ENCODE measurements at places on chromosomes 12 and 14. TPM values are rescaled to one million over a fixed set of nuclear protein-coding genes. Genes with fewer than 3 reads are reported as not detected.

SYNDIG1L gene
- 0.25 TPM for total RNA-seq

LMO3 gene
- 1.8 TPM for total RNA-seq

DNA sequence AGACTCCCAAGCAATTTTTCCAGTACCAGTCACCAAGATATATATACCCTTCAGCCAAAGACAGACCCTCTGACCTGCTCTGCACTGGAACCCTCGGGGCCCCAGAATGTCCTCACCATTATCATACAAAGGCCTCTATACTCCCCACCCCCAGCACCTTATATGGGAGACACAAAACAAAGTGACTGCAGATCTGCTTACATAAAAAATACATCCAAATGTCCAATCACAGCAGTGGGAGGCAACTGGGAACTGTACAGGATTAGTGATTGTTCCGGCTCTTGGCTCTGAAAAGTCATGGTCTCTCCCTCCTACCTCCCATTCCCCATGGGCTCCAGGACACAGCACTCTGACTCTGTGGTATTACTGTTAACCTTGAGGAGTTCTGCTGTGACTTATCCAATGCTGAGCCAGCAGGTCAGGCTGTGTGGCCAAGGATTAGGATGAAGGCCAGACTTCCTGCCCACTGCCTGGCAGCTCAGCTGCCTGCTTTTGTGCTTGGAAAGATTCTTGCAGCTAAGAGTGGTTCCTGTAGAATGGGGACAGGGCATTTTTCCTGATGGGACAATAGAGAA lies 13.7 kb downstream of the OXA1L start:
- peaks cover 6% of the 10 kb centered on the region for H3K4me1 ChIP-seq
- H3K4me3 ChIP-seq: no peak overlapping the region
- no peaks in the 10 kb centered on the region for H3K36me3 ChIP-seq
- DNase-seq: no peak
- H3K27ac ChIP-seq: no peak overlapping the region

- H3K36me3 ChIP-seq: no peaks in the 10 kb centered on the region
- no peak overlapping the region for H3K4me3 ChIP-seq
- H3K4me1 ChIP-seq: no peaks in the 10 kb centered on the region
- H3K27ac ChIP-seq: no peak overlapping the region
- H3K27me3 ChIP-seq: no peaks in the 10 kb centered on the region
Measured at GRCh38 chr12:18139254-18139653, 49.3 kb upstream of the RERGL start.

DNA sequence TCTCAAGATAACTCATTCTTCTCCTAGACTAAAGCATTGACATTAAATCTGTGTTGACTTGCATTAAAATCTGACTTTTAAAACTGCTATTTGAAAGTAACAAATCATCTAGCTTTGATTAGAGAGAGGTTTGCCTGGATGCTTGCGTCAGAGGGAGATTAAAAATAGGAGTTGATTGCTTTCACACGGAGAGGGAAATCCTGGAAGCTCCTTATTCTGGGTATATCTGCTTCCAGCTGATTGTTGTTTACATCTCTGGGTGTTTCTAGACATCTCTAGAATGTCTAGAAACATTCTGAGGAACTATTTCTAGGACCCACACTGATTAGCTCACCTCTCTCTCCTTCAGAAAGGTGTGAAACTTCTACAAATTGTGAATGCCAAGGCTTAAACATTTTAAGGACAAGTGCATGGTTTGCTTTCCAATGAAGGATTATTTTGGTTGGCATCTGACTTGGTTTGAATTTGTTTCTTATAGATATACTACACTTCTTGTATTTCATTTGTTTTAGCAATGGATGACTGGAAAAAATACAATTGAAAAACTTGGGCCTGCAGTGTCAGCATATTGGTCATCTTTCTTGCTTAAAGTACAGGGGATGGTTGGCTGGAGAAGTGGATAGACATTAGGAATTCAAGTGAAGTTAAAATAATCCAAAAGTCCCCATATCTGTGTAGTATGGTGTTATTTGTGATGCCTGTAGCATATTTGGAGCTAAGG lies 2.1 kb downstream of the DIP2B start:
- peak overlapping the region; percentile 90 for H3K4me3 ChIP-seq
- H3K36me3 ChIP-seq: no peaks in the 10 kb centered on the region
- DNase-seq: peak; percentile 49
- H3K27me3 ChIP-seq: no peaks in the 10 kb centered on the region
- H3K4me1 ChIP-seq: peaks cover 21% of the 10 kb centered on the region
- H3K27ac ChIP-seq: peak overlapping the region; percentile 97

DNA sequence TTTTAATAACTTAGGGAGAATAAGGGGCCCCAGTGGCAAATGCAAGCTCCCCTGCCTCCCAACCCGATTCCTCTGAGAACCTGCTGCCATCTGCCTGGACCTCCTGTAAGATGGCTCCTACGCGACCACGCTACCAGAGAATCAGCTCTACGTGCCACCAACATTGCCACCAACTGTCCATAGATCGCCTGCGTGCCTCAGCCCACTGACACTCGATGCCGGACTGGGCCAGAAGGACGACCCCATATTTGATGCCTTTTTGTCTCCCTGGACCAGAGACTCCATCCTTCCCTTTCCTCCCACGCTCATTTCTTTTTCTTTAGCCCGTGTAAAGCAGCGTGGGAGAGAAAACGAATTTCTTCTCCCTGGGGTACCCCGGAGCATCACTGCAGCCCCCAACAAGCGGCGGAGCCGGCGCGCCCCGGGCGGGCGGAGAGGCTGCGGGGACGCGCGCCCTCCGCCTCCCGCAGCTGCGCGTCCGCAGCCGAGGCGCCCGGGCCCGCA lies 565 bp upstream of the KLHL42 start:
- peak; percentile 77 for DNase-seq
- H3K36me3 ChIP-seq: no peaks in the 10 kb centered on the region
- H3K4me1 ChIP-seq: peaks cover 11% of the 10 kb centered on the region
- H3K27me3 ChIP-seq: no peaks in the 10 kb centered on the region

GRCh38 chr12:325906-326305 lies 63.2 kb downstream of the KDM5A start:
- no peaks in the 10 kb centered on the region for H3K27me3 ChIP-seq
- H3K4me3 ChIP-seq: no peak overlapping the region
- DNase-seq: no peak
- no peaks in the 10 kb centered on the region for H3K4me1 ChIP-seq
- H3K36me3 ChIP-seq: no peaks in the 10 kb centered on the region
